Breast epithelium (tissue), 4 donors: ENCODE measurements at places on chromosomes 13 and 19. TPM values are rescaled to one million over a fixed set of nuclear protein-coding genes. Genes with fewer than 3 reads are reported as not detected.

The WDR62 gene
- 0.98 TPM for total RNA-seq

The OR7A5 gene
- total RNA-seq: not detected

The CGB2 gene
- not detected for total RNA-seq

The ZNF835 gene
- total RNA-seq: 7.0 TPM

DNA sequence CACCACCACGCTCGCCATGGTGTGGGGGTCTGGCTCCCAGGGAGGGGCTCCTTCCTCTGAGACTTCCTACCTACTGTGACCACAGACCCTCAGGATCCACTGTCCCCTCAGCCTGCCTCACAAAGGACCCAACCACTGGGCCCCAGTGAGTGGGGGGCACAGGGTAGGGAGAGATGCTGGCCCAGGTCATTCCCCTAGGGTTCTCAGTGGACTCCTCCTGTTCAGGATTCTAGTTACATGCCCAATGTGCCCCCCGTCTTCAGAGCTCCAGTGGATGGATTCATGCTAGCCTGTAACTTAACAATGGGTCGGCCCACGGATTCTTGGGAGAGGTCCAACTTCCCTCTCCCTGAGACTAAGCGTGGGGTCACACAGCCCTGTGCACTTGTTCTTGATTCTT lies at the start of gene TSKS:
TSS of gene TSKS (minus strand) at position 77 of the 400 bp plus-strand sequence. CDS start at position 18, 59 bp downstream.
- no peak within 1 kb of the TSS for H3K4me3 ChIP-seq
- H3K27ac ChIP-seq: no peak within 1 kb of the TSS
- DNase-seq: no peak

DNA sequence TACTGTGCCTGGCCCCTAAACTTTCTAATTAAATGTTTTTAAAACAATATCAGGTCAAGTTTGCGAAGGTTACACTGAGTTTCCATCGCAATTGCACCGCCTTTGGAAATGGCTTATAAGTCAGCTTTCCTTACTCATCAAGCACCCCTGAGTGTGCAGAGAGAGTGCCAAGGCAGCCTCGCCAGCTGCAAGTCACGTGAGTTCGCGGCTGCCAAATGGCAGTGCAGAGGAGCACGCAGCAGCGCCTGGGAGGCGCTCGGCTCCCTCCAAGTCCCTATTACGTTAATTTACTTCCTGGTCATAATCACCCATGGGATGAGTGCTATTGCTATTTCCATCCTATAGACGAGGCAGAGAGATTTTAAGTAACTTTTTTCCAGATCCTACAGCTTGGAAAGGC lies 319.6 kb downstream of the TEX29 start:
- H3K36me3 ChIP-seq: no peaks in the 10 kb centered on the region
- H3K4me1 ChIP-seq: no peaks in the 10 kb centered on the region
- no peak overlapping the region for H3K27ac ChIP-seq

DNA sequence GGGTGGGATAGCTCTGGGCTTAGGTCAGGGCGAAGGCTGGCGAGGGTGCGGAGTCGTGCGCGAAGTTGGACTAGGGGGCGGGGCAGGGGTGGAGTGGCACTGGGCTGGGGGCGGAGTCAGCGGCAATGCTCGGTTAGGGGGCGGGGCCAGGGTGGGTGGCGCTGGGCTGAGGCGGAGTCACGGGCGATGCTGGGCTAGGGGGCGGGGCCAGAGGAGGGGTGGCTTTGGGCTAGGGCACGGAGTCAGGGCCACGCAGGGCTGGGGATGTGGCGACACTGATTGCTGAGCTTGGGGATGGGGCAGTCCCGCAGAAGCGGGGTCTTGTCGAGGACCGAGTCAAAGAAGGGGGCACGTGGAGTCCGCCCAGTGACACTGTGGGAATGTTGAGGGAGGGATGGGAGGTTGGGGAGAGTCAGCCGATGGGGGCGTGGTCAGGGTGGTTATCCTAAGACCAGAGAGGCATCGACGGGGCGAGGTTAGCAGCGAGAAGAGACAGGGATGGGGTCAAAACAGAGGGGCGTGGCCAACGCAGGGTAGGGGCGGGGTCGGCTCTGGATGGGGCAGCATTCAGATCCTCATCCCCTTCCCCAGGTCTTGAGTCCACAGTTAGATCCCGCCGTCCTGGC lies 8.7 kb downstream of the HOMER3 start:
- no peak overlapping the region for H3K27ac ChIP-seq
- H3K27me3 ChIP-seq: no peaks in the 10 kb centered on the region
- H3K4me3 ChIP-seq: no peak overlapping the region

GRCh38 chr19:50739132-50739913 lies 16.2 kb downstream of the CLEC11A start:
- no peak overlapping the region for H3K27ac ChIP-seq
- no peaks in the 10 kb centered on the region for H3K4me1 ChIP-seq
- no peak for DNase-seq
